GM23248 (cell line): ENCODE measurements at places on chromosomes 7 and 10. TPM values are rescaled to one million over a fixed set of nuclear protein-coding genes. Genes with fewer than 3 reads are reported as not detected.

DNA sequence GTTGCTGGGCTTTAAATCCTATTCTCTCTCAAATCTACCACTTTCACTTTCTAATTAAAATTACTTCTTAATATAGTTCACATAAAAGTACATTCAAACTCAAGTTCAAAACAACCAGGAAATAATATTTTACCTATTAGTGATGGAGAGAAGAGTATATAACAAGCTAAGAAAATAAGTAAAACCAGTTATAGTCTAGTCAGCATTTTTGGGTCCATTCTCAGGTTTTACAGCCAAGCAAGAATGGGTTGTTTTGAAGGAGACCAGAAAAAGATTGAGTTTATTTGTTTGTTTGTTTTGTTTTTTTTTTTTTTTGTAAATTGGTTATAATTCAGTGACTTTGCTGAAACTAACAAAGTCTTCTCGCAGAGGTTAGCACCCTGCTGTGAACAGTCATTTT, 106.3 kb upstream of the PTPRZ1 start:
- no peak overlapping the region for H3K4me3 ChIP-seq
- H3K36me3 ChIP-seq: no peaks in the 10 kb centered on the region
- no peaks in the 10 kb centered on the region for H3K27me3 ChIP-seq

DNA sequence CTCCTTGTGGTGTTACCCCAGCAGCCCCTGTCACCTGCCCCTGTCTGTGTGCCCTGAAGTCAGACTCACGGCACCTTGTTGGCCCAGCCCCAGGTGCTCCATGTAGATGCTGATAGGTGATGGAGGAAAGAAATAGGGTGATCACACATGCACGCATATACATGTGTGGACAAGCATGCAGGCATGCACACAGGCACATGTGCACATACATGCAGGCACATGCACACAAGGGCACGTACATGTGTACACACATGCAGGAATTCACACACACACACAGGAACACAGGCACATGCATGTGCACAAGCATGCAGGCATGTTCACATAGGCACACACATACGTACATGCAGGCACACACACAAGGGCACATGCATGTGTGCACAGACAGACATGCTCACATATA, 16.6 kb upstream of the ELFN1 start:
- peaks cover 6% of the 10 kb centered on the region; the same call in 1 of the 2 replicates for H3K27me3 ChIP-seq
- H3K27ac ChIP-seq: no peak overlapping the region
- no peaks in the 10 kb centered on the region for H3K36me3 ChIP-seq
- no peak overlapping the region for H3K4me3 ChIP-seq

The ASIC3 gene
- total RNA-seq: 1.1 TPM in 1 of 2 replicates, not detected in the other

DNA sequence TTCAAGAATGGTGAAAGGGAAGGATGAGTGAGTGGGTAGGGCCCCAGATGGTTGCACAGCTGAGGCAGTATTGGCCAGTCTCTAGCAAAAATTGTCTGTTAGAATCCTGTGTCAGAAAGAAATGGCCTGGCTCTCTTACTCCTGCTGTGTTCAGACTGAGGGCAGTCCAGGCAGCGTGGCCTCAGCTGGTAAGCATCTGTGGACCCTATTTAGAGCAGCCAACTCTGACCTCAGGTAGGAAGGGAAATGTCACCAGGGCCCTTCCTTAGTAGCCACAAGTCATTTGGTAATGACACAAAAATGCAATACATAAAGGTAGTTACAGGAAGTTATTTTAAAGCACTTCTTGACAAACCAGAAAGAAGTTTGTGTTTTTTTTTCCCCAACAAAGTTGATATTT, 1194.7 kb downstream of the CNTNAP2 start:
- H3K36me3 ChIP-seq: no peaks in the 10 kb centered on the region
- DNase-seq: no peak
- no peak overlapping the region for H3K27ac ChIP-seq
- no peaks in the 10 kb centered on the region for H3K4me1 ChIP-seq
- no peaks in the 10 kb centered on the region for H3K27me3 ChIP-seq

DNA sequence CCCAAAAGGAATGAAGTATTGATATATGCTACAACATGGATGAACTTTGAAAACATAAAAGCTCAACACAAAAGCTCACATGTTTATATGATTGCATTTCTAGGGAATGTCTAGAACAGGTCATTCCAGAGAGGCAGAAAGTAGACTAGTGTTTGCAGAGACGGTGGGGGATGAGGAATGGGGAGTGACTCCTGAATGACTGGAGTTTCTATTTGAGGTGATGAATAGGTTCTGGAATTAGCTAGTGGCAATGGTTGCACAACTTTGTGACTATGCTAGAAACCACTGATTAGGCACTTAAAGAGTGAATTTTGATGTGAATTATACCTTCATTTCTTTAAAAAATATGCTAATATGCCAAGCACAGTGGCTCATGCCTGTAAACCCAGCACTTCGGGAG, 6.9 kb downstream of the KPNA7 start:
- no peaks in the 10 kb centered on the region for H3K36me3 ChIP-seq
- peak overlapping the region; percentile 67 for H3K27ac ChIP-seq
- peaks cover 19% of the 10 kb centered on the region for H3K4me1 ChIP-seq
- no peaks in the 10 kb centered on the region for H3K27me3 ChIP-seq
- DNase-seq: peak; percentile 95
- no peak overlapping the region for H3K4me3 ChIP-seq

GRCh38 chr10:63286340-63286739, 153.2 kb downstream of the NRBF2 start:
- no peak overlapping the region for H3K27ac ChIP-seq
- H3K4me3 ChIP-seq: no peak overlapping the region
- no peaks in the 10 kb centered on the region for H3K36me3 ChIP-seq

The PILRA gene
- not detected in 2 replicates for total RNA-seq

GRCh38 chr10:122576291-122576690, 15.7 kb downstream of the DMBT1 start:
- no peak for DNase-seq
- no peaks in the 10 kb centered on the region for H3K4me1 ChIP-seq
- H3K27me3 ChIP-seq: peaks cover 6% of the 10 kb centered on the region; the same call in 1 of the 2 replicates
- H3K4me3 ChIP-seq: no peak overlapping the region
- H3K36me3 ChIP-seq: no peaks in the 10 kb centered on the region

The BTBD16 gene
- total RNA-seq: not detected in 2 replicates

DNA sequence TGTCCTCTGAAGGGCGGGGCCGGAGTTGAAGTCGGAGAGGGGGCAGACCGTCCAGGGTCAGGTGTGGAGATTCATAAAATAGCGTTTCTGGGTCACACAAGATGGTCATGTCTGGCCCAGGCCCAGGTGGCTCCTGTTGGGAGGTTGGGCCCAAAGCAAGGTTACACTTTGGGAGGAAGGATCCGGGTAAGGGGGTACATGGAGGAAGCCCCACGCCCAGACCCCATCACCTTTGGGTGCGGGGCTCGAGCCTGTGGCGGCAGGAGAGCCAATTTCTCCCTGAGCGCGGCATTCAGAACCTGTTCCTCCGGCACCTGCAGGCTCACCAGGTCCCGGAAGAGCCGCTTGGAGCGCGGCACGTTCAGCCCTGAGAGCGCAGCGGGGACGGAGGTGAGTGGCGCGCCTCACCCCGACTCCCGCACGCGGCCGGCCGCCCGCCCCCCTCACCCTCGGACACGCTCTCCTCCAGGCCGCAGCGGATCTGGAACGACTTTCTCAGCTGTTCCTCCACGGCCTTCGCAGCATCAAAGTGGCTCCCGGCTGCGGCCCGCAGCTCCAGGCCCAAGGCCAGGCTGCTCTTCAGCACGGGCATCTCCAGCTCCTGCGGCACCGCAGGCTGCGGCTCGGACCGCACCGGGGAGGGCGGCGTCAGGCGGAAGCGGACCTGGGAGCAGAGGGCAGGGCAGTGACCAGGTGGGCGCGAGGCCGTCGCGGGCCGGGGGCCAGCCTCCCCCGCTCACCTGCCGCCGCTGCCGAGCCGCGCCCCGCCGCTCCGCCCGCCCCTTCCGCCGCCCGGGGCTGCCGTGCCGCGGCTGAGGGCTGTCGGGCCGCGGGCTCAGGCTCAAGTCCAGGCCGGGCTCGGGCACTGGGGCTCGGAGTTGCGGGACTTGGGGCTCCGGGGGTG, 644 bp downstream of the PPP1R35 start:
- H3K4me3 ChIP-seq: peak overlapping the region; percentile 97
- peak overlapping the region; percentile 81 for H3K27ac ChIP-seq
- peaks cover 3% of the 10 kb centered on the region; the same call in 1 of the 2 replicates for H3K36me3 ChIP-seq
- H3K27me3 ChIP-seq: no peaks in the 10 kb centered on the region
- peaks cover 19% of the 10 kb centered on the region; the same call in 1 of the 2 replicates for H3K4me1 ChIP-seq
- DNase-seq: peak; percentile 61

DNA sequence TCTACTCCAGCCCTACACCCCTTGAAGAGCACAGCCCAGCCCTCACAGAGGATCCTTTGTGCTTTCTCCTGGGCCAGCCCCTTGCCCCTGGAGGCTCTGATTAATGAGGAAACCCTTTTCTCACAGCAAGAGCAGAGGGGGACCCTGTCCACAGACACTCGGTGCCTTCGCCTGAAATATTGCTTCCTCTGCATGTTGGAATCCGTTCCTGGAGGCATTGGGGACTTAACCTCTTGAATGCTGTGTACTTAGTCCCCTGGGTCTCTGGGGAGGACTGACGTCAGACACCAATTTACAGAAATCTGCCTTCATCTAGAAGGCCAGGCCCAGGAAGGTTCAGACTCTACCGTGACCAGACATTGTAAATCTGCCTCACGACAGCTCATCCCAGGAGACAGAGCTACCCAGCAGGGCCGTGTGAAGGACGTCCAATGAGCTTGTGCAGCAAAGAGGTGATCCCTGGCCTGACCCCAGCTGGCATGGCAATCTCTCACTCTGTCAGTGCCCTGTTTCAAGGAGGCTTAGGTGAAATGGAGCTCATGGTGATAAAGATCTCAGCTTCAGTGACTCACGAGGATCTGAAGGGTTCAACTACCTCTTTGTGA, 8.1 kb upstream of the TMEM72 start:
- DNase-seq: no peak
- no peak overlapping the region for H3K4me3 ChIP-seq
- H3K27ac ChIP-seq: no peak overlapping the region
- H3K4me1 ChIP-seq: no peaks in the 10 kb centered on the region
- H3K27me3 ChIP-seq: peaks cover 35% of the 10 kb centered on the region
